DMS53 (cell line): ENCODE measurements at places on chromosomes 5 and 9.
A peak's percentile ranks its signal among the peaks of the same experiment; 100 is the strongest.

- DNase-seq: no peak
Measured at GRCh38 chr5:177466861-177467260, 6.6 kb downstream of the DBN1 start.

GRCh38 chr5:125189531-125189941 is 443.1 kb upstream of the ZNF608 start:
- peak; percentile 30 for DNase-seq

GRCh38 chr9:35552837-35553236 is 52.2 kb upstream of the TESK1 start:
- no peak for DNase-seq

- no peak for DNase-seq
Measured at GRCh38 chr5:37835380-37835973, 4.4 kb downstream of the GDNF start.

DNA sequence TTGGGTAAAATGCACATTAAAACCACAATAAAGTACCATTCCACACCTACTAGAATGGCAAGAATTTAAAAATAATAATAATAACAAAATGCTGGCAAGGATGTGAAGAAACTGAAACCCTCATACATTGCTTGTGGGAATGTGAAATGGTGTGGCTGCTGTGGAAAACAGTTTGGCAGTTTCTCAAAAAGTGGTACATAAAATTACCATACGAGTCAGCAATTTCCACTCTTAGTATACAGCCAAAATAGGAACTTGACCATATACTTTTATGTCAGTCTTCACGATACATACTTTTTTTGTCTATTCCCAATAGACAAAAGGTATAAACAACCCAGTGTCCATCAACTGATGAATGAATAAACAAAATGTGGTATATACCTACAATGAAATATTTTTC is 15.6 kb downstream of the FKBP15 start:
- DNase-seq: no peak

- DNase-seq: no peak
Measured at GRCh38 chr9:86407022-86407421, 52.8 kb upstream of the TUT7 start.

DNA sequence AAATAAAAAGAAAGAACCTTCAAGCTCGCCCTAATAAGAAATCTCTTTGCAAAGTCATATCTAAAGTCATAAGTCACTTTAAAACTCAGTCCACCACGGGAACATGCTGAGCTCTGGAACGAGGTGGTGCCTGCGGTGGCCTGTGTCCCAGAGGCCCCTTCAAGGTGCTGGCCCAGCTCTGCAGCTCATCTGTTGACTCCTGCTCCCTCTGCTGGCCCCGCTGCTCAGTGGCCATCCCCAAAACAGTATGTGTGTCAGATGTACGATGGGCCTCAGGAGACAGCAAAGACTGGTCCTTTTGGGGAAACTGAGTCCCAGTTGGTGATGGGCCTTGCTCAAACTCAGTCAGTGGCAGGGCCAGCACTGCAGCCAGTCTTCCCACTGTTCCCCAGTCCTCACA is 22.8 kb upstream of the FOXB2 start:
- DNase-seq: peak; percentile 42

DNA sequence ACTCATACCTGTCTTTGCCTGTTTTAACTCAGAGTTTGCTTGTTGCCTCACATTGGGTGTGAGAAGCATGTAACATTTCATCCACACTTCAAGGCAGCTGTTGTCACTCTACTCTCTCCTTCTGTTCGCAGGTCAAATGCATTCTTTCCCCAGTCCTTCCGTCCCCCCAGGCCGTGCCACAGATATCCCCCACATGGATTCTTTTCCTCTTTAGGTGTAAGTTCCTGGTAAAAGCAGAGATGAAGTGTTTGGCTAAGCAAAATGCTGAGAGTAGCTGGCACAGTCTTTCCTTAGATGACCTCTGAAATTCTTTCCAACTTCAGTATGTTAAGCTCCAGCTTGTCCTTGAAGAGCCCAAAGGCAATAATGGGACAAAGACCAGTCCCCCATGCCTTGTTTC is 328.2 kb downstream of the SLIT3 start:
- DNase-seq: no peak

GRCh38 chr9:1332156-1332555 is 282.0 kb downstream of the DMRT2 start:
- DNase-seq: no peak

DNA sequence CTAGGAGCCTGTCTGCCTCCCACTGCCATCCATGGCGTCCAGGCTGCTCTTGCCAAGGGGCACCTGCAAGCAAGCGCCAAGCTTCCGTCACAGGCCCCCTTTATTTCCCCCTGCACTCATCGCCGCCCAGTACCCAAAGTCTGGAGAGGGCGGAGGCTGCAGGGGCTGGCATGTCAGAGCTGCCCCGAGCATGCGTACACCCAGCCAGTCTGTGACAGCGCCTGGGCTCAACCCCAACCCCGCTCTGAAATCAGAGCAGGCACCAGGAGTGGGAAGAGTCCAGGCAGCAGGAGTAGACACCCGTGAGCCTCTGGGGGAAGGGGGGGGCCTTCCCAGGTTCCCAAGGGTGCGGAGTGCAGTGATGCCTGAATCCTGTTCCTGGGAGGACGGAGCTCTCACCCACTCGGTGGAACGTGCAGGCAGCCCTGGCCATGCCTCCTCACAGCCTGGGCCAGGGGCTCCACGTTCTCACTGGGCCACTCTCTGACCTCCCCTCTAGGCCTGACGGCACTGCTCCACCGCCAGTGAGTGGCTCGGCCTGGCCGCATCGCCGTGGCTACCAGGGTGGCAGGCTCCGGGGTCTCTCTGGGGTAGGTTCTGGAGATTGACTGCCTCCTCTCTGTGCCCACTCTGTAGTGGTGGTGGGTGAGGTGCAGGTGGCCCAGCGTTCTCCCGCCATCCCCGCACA is 469.0 kb downstream of the CDH9 start:
- no peak for DNase-seq

- DNase-seq: no peak
Measured at GRCh38 chr5:127931396-127931795, 152.2 kb upstream of the SLC12A2 start.

- peak; percentile 86 for DNase-seq
Measured at GRCh38 chr9:111597852-111598732, 1.4 kb downstream of the PTGR1 start.

- no peak for DNase-seq
Measured at GRCh38 chr5:150780816-150781221, 2.3 kb downstream of the SMIM3 start.

- DNase-seq: peak; percentile 92
Measured at GRCh38 chr9:114098936-114099668, at the start of gene KIF12. Gene KIF12, minus strand, starts transcription at chr9:114099292. Its CDS starts 16 bp downstream, at chr9:114099276.

DNA sequence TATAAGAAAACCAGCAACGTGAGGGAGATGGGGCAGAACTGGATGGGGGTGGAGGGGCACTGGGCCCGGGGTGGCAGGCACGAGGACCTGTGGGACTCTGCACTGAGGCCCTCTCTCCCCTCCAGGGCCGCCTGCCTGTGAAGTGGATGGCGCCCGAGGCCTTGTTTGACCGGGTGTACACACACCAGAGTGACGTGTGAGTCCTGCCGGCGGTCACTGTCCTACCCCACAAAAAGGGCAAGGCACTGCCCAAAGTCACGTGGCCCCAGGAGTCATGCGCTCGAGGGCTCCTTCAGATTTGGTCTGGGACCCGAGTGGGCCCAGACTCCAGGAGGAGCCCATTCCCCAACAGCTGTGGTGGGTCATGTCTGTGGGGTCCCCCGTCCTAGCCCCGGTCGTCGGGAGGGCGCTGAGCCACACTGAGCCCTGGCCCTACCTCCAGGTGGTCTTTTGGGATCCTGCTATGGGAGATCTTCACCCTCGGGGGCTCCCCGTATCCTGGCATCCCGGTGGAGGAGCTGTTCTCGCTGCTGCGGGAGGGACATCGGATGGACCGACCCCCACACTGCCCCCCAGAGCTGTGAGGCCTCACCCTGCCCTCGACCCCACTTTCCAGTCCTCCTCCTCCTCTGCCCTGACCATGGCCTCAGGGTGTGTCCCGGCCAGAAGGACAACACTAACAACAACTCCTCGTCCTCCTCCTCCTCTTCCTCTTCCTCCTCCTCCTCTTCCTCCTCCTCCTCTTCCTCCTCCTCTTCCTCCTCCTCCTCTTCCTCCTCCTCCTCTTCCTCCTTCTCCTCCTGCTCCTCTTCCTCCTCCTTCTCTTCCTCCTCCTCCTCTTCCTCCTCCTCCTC is 9.7 kb downstream of the FGFR4 start:
- DNase-seq: peak; percentile 70

DNA sequence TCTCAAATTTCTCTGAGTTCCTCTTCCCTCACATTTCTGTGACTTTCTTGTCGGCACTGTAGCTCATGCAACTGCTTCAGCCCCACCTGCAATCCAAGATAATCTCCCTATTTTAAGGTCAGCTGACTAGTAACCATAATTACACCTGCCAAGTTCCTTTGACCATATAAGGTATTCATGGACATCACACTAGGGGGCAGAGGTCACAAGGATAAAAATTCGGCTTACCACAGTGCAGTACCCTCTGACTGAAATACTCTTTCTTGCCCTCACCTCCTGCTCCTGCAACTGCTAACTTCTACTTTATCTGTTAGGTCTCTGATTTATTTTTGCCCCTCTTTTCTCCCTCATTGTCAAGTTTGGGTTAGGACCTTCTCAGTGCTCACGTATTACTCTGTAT is 144.2 kb downstream of the GDNF start:
- peak; percentile 12 for DNase-seq

DNA sequence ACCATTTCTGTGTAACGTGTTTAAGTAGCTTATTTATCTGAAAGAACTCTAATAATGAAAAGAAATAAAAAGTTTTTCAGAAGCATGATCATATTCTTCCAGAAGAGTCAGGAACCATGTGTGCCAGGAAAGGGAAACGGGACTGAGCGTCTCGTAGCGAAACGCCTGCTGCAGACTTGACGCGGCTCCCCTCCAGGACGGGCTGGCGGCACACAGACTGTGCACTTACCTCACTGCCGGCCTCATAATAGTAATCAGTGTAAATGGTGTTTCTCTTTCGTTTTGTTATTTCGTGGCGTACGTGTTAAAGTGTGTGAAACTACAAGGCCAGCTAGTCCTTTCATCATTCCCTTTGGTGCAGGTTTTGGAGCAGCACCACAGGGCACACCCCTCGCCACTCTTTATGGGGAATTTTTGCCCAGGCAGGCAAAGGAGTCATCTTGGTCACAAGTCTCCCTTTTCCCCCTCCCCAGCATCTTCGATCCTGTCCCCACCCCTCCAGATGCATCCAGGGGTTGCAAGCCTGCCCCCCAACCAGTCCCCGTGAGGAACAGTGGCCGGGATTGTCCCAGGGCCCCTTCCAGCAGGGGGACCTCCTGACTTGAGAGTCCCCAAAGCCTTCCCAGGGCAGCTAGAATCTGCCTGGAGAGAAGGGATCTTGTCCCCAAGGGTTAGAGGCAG is 233.1 kb downstream of the FANCC start:
- DNase-seq: no peak

DNA sequence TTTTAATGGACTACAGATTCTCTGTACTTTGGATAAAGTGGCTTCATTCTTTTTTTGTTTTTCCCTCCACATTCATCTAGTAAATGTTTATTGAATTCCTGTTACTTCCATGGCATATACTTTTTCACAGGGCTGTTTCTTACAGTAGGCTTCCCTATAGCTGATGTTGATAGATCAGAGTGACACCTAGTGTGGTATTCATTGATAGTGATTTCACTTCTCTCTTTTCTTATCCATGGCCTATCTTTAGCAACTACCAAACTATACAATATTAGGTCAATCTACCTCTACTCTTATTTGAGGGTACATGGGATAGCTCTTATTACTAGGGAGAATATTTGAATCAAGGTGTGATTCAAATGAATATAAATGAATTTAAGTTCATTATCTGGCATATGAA is 35.8 kb downstream of the FSD1L start:
- DNase-seq: no peak

DNA sequence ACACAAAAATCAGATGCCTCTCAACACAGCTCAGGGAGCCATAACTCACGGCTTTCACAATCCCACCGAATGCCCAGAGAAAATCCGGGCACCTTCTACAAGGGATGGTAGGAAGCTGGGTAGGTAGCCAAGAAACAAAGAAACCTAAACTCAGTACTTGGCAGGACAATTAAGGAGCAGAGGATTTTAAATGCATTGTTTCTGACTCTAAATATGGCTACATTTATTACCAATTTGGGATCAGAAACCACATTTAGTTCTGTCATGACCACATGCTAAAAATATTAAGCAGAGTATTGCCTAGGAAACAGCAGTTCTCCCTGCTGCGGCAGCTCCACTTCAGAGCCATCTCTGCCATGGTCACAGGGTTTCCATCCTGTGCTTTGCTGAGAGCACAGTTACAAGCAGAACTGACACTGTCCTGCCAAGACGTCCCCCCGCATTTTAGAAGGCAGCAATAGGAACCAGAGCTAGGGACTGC is 57.5 kb downstream of the SIL1 start:
- DNase-seq: no peak

GRCh38 chr5:122907276-122907675 is 61.9 kb downstream of the SNX24 start:
- no peak for DNase-seq

- peak; percentile 55 for DNase-seq
Measured at GRCh38 chr5:77893225-77893860, 117.2 kb upstream of the TBCA start.

- DNase-seq: no peak
Measured at GRCh38 chr5:151200913-151201595, 22.8 kb downstream of the CCDC69 start.

GRCh38 chr5:169127431-169127830 is 173.5 kb downstream of the SLIT3 start:
- no peak for DNase-seq

DNA sequence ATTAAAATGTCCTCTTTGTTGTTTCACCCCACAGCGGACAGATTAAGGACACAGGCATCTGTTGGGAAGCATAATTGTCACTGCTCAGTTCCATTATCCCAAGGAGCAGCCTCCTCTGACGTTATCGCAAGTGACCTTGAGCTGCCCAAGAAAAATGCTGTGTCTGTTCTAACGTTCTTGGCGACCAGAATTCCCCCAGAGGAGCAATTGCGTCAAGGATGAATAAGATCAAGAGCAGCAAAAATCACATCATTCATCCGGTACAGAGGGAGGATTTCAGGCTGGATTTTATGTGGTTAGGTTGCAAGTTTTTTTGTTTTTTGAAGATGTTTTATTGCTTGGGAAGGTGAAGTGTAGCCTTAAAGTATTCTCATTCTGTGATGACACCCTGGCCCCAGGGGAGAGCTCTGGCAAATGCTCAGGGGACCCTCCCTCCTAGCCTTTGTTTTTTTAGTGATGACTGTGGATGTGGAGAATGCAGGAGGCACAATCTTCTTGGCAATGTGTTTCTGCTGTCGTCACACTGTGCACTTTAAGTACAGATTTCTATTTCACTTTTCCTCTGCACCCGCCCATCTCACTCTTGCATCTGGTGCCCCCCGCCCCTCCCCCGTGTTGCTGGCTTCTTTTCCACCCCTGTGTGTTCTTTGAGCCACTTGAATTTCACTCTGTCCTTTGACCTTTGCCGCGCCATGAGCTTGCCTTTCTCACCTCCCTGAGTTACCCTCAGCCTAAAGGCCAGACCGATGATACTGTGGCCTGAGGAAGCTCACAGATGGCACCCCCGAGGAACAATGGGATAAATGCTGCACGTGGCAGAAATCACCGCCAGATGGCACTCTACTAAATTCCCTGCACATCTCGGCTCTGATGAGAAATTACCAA is 308.5 kb downstream of the RAB3C start:
- DNase-seq: peak; percentile 81

- DNase-seq: no peak
Measured at GRCh38 chr9:38439291-38439915, 15.1 kb upstream of the IGFBPL1 start.
